ENCODE measurements at places on chromosomes 3 and 15. TPM values are rescaled to one million over a fixed set of nuclear protein-coding genes. Genes with fewer than 3 reads are reported as not detected.

DNA sequence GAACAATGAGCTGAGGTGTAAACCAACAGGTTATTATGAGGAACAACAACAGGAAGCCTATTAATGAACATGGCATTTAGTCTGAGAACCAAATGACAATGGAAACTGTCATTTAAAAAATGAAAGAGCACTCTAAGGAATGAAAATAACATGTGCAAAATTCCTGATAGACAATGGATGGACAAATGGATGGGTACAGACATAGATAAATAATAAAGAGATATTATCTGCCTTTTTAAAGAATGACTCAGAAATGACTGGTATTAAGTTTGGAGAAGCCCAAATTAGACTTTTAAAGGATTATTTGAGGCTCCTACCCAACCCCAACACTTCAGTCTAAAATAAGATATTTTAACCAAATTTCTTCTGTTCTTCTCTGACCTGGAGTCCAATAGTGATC is 650.5 kb upstream of the ZNF385D start:
- H3K27me3 ChIP-seq: no peaks in the 10 kb centered on the region
- DNase-seq: no peak
- no peaks in the 10 kb centered on the region for H3K4me1 ChIP-seq
- no peak overlapping the region for H3K4me3 ChIP-seq

DNA sequence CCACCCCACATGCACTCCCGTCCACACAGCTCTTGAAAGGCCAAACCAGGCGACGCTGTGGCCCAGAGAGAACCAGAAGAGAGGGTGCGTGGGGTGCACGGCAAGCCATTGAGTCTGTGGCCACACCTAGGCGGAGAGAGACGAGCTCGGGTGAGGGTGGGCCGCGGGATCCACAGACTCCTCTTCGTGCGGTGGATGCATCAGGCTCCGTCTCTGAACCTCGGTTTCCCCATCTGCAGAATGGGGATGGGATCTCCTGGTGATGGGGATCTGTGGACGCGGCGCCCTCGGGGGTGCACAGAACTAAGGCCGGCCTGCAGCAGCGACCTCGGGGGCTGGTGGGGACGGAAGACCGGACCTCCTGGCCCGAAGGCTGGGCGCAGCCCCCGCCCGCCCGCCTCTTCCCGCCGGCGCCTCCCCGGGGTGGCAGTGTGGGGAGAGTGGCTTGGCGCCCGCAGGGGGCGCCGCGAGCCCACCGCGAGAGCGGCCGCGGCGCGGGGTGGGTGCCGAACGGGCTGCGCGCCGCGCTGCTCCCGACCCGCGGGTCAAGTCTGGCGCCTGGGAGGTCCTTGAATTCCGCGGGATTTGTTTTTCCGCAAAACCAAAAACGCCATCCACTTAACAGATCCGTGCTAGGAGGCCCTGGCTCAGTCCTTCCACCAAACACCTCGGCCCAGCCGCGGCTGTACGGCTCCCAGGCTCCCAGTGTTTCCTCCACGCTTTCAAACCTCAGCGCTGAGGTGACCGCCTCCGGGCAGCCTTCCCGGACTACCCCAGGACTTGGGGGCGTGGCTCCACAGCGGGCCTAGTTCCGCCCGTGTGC is 13.2 kb upstream of the ADPGK start:
- H3K27me3 ChIP-seq: peaks cover 20% of the 10 kb centered on the region
- no peaks in the 10 kb centered on the region for H3K36me3 ChIP-seq
- H3K4me3 ChIP-seq: peak overlapping the region; percentile 71
- DNase-seq: peak; percentile 49
- H3K4me1 ChIP-seq: peaks cover 11% of the 10 kb centered on the region

DNA sequence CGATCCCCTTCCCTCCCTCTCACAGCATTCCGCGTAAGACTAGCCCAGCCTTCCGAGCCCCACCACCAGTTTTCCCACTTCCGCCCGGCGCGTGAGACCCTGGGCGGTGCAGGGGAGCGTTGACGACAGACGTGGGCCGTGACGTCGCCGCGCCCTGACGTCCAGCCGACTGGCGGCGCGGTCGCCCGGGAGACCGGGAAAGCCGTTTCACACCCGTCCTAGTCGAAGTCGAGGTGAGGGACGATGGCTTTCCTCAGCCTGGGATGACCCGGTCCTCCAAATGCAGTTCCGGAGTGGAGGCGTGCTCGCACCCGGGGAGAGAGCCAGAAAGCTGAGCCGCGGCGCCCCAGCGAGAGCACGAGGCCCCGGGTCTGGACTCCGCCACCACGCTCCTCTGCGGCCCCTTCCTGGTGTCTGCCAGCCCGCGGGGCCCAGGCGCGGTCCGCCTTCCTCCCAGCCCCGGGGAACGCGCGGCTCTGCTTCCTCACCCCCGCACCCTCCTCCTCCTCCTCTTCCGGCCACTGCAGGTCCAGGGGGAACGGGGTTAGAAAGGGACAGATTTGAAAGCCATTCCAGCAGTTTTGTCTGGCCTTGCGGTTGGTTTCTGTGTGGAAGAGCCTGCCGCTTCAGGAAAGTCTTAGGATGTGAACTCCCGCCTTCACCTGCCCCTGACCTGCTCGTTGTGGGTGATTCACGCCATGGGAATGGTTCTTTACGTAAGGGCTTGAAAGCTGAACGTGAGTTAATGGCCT is at the start of gene LEKR1:
TSS of gene LEKR1 (plus strand) at position 210 of the 752 bp plus-strand sequence. CDS start 2,977 bp downstream, outside the sequence.
- DNase-seq: peak; percentile 76
- H3K27me3 ChIP-seq: no peaks in the 10 kb centered on the region
- peak within 1 kb of the TSS; percentile 91 for H3K4me3 ChIP-seq
- peaks cover 21% of the 10 kb centered on the region for H3K4me1 ChIP-seq
- H3K36me3 ChIP-seq: no peaks in the 10 kb centered on the region

- no peak overlapping the region for H3K27ac ChIP-seq
- no peak for DNase-seq
- peaks cover 41% of the 10 kb centered on the region for H3K4me1 ChIP-seq
- H3K27me3 ChIP-seq: no peaks in the 10 kb centered on the region
Measured at GRCh38 chr3:45608885-45609284, 14.3 kb downstream of the LIMD1 start.

DNA sequence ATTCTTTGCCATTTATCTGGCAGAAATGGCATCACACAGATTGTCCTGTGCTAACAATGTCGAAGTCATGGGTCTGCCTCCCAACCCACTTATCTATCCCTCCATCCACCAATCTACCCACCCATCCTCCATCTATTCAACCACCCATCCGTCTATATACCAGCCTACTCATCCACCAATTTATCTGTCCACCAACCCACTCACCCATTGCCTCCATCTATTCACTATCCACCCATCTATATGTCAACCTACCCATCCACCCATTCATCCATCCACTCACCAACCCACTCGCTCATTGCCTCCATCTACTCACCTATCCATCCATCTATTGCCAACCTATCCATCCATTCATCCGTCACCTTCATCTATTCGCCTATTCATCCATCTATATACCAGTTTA is 521.2 kb downstream of the SHQ1 start:
- peaks cover 2% of the 10 kb centered on the region for H3K27me3 ChIP-seq
- H3K27ac ChIP-seq: no peak overlapping the region
- no peaks in the 10 kb centered on the region for H3K4me1 ChIP-seq
- no peak overlapping the region for H3K4me3 ChIP-seq
- DNase-seq: no peak

DNA sequence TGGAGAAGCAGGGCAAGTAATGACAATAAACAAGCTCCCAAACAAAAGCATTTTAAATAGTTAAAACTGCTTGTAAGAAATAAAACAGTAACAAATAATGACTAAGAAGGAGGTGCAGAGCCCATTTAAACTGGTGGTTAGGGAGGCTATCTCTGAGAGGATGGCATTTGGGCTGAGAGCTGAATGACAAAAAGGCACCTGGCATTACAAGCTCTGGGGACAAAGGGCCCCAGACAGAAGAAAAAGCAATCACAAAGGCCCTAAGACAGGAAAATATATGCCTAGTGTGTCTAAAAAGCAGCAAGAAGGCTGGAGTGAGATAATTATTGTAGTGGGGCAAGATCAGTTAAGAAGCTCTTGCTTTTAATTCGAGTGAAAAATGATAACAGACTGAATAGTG is 9.6 kb downstream of the TMEM39A start:
- no peaks in the 10 kb centered on the region for H3K27me3 ChIP-seq
- H3K36me3 ChIP-seq: peaks cover 43% of the 10 kb centered on the region
- H3K4me1 ChIP-seq: peaks cover 4% of the 10 kb centered on the region
- no peak overlapping the region for H3K27ac ChIP-seq
- no peak overlapping the region for H3K4me3 ChIP-seq

DNA sequence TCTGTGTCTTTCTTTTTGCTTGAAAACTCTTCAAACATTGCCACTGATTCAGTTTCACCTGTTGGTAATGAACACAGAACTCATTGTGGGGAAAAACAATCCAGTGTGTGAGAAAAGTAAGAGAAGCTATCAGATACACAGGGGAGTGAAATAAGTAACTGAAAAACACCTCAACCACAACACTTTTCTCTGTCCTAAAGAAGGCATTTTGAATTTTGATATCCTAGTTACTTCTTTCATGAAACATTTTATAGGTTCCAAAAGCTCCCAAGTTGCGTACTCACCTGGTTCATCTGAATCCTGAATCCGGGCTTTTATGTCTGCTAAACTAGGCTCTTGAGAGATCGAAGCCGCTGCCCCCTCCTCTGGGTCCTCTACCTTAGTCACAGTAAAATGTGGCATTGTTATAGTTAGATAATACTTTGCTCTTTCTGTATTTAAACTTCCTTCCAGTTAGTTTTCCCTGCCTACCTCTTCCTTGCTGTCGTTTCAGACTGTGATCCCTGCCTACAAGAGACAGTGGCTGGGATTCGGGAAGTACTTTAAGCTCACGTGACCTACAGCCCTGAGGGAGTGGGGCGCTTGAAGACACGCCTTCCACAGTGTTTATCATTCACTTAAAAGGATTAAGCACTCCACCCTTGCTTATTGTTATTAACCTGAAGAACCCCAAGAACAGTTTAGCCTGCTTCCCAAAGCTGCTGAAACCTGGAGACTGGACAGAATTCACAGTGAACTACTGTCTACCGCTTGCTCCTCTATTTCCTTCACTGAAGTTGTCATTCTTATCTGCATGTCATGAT is 19.1 kb downstream of the SLC12A6 start:
- H3K4me3 ChIP-seq: peak overlapping the region; percentile 96
- DNase-seq: peak; percentile 38
- H3K27ac ChIP-seq: peak overlapping the region; percentile 88
- no peaks in the 10 kb centered on the region for H3K27me3 ChIP-seq
- peaks cover 36% of the 10 kb centered on the region for H3K4me1 ChIP-seq
- H3K36me3 ChIP-seq: peaks cover 11% of the 10 kb centered on the region

GRCh38 chr15:56244811-56245576 is 1.3 kb upstream of the RFX7 start:
- DNase-seq: peak; percentile 67
- peaks cover 2% of the 10 kb centered on the region for H3K36me3 ChIP-seq
- H3K27ac ChIP-seq: peak overlapping the region; percentile 93
- peaks cover 26% of the 10 kb centered on the region for H3K4me1 ChIP-seq

DNA sequence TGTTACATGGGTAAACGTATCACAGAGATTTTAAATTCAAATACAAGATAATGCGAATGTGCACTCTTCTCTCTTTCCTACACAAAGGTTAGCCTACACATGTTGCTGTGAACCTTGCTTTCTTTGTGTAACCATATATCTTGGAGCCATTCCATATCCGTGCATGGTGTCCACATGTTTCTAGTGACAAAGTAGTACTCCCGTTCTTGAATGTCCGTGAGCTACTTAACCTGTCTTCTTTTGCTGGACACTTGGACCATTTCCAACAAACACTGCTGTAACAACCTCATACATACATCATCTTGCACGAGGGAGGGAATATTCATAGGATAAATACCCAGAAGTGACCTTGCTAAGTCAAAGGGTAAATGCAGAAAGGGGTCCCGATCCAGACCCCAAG is 75.0 kb downstream of the STRIT1 start:
- no peak overlapping the region for H3K4me3 ChIP-seq
- no peak overlapping the region for H3K27ac ChIP-seq
- no peaks in the 10 kb centered on the region for H3K27me3 ChIP-seq
- DNase-seq: no peak
- no peaks in the 10 kb centered on the region for H3K4me1 ChIP-seq

GRCh38 chr3:40637906-40638305 is 113.1 kb downstream of the ZNF621 start:
- no peak overlapping the region for H3K4me3 ChIP-seq
- H3K27ac ChIP-seq: no peak overlapping the region
- no peaks in the 10 kb centered on the region for H3K36me3 ChIP-seq
- DNase-seq: no peak
- no peaks in the 10 kb centered on the region for H3K4me1 ChIP-seq
- H3K27me3 ChIP-seq: peaks cover 1% of the 10 kb centered on the region

DNA sequence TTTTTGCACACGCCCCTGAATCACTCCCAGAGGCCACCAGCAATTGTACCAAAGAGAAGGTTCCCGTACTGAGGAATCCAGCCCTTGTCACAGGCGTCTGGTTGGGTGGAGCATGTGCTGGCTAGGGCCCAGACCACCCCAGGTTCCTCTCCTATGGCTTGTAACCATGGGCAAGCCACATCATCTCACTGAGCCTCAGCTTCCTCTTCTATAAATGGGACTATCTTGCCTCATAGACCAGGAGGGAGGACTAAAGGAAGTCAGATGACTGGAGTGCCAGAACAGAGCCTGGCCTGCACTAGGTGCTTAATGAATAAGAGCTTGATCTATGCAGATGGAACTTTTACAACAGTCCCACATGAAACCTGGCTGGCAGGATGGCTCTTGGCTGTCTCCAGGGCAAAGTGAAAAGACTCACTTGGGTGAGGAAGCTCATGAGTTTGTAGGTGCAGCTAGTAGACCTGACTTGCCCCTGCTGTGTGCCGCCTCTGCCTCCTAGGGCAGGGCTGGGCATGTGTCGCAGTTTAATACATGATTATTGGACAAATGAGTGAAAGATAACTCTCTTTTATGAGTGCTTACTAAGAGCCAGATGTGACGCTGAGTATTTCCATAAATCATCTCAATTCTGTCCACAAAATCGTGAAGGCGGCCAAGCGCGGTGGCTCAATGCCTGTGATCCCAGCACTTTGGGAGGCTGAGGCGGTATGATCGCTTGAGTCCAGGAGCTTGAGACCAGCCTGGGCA is 29.3 kb downstream of the CTSH start:
- H3K27ac ChIP-seq: no peak overlapping the region
- peaks cover 21% of the 10 kb centered on the region for H3K36me3 ChIP-seq
- peaks cover 8% of the 10 kb centered on the region for H3K4me1 ChIP-seq
- no peaks in the 10 kb centered on the region for H3K27me3 ChIP-seq

- H3K4me3 ChIP-seq: no peak overlapping the region
- H3K4me1 ChIP-seq: no peaks in the 10 kb centered on the region
- H3K27me3 ChIP-seq: no peaks in the 10 kb centered on the region
- no peaks in the 10 kb centered on the region for H3K36me3 ChIP-seq
- no peak for DNase-seq
- H3K27ac ChIP-seq: no peak overlapping the region
Measured at GRCh38 chr15:77312523-77312922, 107.4 kb downstream of the PEAK1 start.

- H3K27ac ChIP-seq: no peak overlapping the region
- no peaks in the 10 kb centered on the region for H3K36me3 ChIP-seq
- DNase-seq: no peak
- H3K4me3 ChIP-seq: no peak overlapping the region
- H3K4me1 ChIP-seq: no peaks in the 10 kb centered on the region
Measured at GRCh38 chr3:169337500-169338078, 325.9 kb downstream of the MECOM start.

GRCh38 chr3:187722206-187722612 is 19.9 kb upstream of the RTP2 start:
- DNase-seq: no peak
- H3K36me3 ChIP-seq: peaks cover 43% of the 10 kb centered on the region
- H3K27me3 ChIP-seq: no peaks in the 10 kb centered on the region
- H3K4me1 ChIP-seq: no peaks in the 10 kb centered on the region
- H3K27ac ChIP-seq: no peak overlapping the region
- H3K4me3 ChIP-seq: no peak overlapping the region

The PIERCE2 gene
- total RNA-seq: not detected

The SEMA3B gene
- total RNA-seq: 0.86 TPM

The ADAMTSL3 gene
- not detected for total RNA-seq

The DPH6 gene
- 14.3 TPM for total RNA-seq

The ATRIP gene
- 14.5 TPM for total RNA-seq

The GPR171 gene
- total RNA-seq: 70.7 TPM

The EIF3J gene
- total RNA-seq: 92.6 TPM

The XCR1 gene
- total RNA-seq: not detected
